ENCODE measurements at places on chromosomes 11 and 22. TPM values are rescaled to one million over a fixed set of nuclear protein-coding genes. Genes with fewer than 3 reads are reported as not detected.

DSCAML1 gene
- total RNA-seq = 0.92 TPM

XKR3 gene
- not detected for total RNA-seq

MRPL40 gene
- total RNA-seq = 38.8 TPM

DNA sequence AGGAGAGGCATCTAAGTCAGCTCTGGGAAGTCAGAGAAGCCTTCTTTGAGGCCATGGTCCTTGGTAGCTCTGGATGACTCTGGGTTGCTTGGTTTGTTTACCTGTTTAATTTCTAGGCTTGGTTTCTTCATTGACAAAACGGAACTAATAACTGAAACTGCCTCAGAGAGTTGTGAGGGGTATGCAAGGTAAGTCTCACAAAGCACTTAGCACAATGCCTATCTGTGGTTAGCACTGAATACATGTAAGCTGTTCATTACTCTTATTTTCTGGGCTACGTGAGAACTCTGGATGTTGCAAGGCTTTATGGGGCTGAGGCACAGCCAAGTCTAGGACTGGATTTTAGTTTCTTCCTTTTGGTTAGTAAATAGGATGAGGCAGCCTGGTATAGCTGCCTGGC lies 225.8 kb upstream of the NCAM1 start:
- H3K27me3 ChIP-seq = no peaks in the 10 kb centered on the region
- DNase-seq = no peak
- H3K27ac ChIP-seq = no peak overlapping the region
- no peaks in the 10 kb centered on the region for H3K36me3 ChIP-seq
- no peak overlapping the region for H3K4me3 ChIP-seq

DNA sequence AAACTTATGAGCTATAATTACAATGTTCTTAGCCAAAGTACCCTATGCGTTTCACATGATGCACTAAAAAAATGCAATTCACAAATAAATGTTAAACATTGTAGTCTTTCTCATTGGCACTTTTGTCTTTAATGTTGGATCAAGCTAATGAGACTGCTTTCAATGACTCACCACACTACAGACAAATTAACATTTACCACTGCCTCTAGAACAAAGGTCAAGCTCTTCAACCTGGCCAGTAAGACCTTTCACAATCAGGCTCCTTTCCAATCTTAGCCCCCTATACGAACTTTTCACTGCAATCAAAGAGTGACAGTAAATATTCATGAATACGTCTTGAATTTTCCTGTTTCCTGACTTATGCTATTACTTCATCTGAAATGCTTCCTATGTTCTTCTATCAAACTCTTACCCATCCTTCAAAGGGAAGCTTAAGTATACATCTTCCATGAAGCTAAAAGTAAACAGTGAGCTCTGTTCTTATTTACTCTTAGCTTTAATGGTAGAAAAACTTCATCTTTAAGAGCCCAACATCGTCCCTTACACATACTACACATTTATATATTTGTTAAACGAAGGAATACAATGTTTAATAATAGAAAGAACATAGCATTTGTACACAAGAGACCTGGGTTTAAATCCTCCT lies 326.6 kb upstream of the PITPNB start:
- H3K36me3 ChIP-seq = no peaks in the 10 kb centered on the region
- H3K4me1 ChIP-seq = peaks cover 7% of the 10 kb centered on the region
- no peak overlapping the region for H3K27ac ChIP-seq
- no peak overlapping the region for H3K4me3 ChIP-seq

- H3K27me3 ChIP-seq = no peaks in the 10 kb centered on the region
- no peaks in the 10 kb centered on the region for H3K4me1 ChIP-seq
- no peaks in the 10 kb centered on the region for H3K36me3 ChIP-seq
- H3K27ac ChIP-seq = no peak overlapping the region
These were observed 422.0 kb downstream of the CTTN start for GRCh38 chr11:70820311-70820710.

DNA sequence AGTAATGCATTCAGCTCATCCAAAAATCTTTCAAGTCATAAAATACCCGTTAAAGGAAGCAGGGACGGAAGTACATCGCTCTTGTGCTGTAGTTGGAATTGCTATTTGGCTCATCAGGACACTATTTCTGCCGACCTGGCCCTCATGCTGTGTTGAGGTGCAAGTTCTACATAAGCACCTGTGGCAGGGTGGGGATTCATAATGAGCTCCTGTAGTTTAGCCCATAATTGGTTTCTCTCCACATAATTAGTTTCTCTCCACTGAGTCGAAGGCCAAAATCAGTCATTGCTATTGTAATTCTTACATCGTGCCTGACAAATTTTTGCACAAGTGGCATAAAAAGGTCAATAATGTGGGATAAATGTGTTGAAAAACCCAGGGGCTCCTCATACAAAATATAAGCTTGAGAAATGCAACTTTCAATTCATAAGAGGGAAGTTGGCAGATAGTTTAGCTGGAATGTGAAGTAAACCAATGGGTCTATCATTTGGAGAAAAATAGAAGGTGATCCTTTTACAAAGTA lies 14.9 kb upstream of the ISX start:
- no peaks in the 10 kb centered on the region for H3K27me3 ChIP-seq
- H3K4me3 ChIP-seq = no peak overlapping the region
- no peak for DNase-seq
- no peak overlapping the region for H3K27ac ChIP-seq
- no peaks in the 10 kb centered on the region for H3K4me1 ChIP-seq

- no peak overlapping the region for H3K27ac ChIP-seq
- no peak overlapping the region for H3K4me3 ChIP-seq
- no peaks in the 10 kb centered on the region for H3K27me3 ChIP-seq
- H3K36me3 ChIP-seq = no peaks in the 10 kb centered on the region
These were observed 64.3 kb upstream of the IGLL5 start for GRCh38 chr22:22823131-22823810.

GRCh38 chr11:93244018-93244417 lies 46.2 kb upstream of the SLC36A4 start:
- no peak for DNase-seq
- no peaks in the 10 kb centered on the region for H3K36me3 ChIP-seq
- H3K27me3 ChIP-seq = no peaks in the 10 kb centered on the region
- H3K4me1 ChIP-seq = no peaks in the 10 kb centered on the region

- H3K27ac ChIP-seq = no peak overlapping the region
- H3K4me1 ChIP-seq = no peaks in the 10 kb centered on the region
- no peaks in the 10 kb centered on the region for H3K27me3 ChIP-seq
- DNase-seq = no peak
These were observed 195.9 kb upstream of the SESN3 start for GRCh38 chr11:95426823-95427462.

DNA sequence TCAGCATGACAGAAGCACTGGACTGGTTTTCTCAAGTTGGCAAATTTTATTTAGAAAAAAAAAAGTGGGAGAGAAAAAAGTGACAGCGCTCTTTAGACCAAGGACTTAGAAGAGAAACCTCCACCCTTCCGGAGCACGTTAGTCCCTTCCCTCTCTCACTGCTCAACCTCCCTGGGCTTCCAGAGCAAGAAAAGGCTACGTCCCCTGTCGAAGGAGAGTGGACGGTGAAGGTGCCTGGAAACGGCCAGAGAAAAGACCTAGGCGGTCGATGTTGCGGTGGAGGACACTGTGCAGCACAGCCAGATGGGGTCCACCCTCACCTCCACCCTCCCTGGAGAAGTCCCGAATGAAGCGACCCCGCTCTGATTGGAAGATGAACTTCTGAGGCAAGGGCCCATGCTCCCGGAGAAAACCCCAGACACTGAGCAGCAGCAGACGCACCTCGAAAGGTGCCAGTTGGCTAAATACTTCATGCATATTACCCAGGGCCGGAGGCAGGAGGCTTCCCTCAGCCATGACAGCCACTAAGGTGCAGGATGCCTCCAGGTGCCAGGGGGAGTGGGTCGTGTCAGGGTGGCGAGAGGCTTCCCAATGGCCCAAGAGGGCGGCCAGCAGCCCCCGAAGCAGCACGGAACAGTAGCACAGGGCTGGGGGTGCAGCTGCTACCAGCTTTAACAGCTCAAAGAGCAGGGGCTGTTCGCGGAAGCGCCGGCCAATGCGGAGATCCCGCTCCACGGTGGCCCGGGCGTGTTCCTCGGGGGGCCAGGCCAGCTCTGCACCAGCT lies 604 bp upstream of the GANAB start:
- H3K36me3 ChIP-seq = no peaks in the 10 kb centered on the region
- peak; percentile 52 for DNase-seq
- no peaks in the 10 kb centered on the region for H3K27me3 ChIP-seq
- H3K4me3 ChIP-seq = peak overlapping the region; percentile 21

DNA sequence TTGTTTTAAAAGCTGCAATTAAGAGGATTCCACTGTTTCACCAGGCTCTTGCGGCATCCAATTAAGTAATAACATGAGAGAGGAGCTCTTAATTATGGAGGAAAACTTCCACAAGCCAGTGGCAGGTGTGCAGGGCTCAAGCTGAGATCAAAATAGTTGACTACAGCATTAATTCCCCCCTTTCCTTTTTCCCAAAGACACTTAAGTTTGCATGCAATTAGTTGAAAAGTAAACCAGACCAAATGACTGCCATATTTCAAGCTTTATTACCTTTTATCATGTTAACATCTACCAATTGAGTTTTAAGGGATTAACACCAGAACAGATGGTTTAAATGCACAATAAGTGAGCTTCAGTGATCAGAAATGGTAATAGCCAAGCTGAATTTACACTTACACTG lies 32.1 kb downstream of the FAM168A start:
- H3K36me3 ChIP-seq = no peaks in the 10 kb centered on the region
- no peaks in the 10 kb centered on the region for H3K4me1 ChIP-seq
- no peaks in the 10 kb centered on the region for H3K27me3 ChIP-seq
- H3K4me3 ChIP-seq = no peak overlapping the region
- H3K27ac ChIP-seq = no peak overlapping the region
- no peak for DNase-seq

DNA sequence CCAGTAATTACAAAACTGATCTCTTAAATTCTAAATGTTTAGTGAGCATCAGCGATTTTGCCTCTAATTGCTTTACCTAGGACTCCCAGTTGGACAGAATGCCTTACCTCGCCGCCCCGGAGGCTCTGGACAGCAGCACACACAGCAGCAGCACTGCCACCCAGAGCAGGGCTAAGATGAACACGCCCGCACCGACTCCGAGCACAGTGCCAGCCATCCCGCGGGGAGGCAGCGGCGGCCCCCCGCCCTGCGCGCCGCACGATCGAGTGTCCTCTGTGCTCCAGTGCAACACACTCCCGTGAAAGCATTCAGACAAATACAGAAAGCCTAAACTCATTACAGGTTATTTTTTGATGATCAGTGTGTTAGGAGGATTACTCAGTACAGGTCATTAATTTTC lies 9.4 kb downstream of the TMEM218 start:
- H3K36me3 ChIP-seq = peaks cover 6% of the 10 kb centered on the region
- H3K4me1 ChIP-seq = no peaks in the 10 kb centered on the region
- H3K4me3 ChIP-seq = no peak overlapping the region
- DNase-seq = no peak
- H3K27ac ChIP-seq = no peak overlapping the region
